Endothelial cell of coronary artery (primary cell): ENCODE measurements at places on chromosomes 3 and 15. TPM values are rescaled to one million over a fixed set of nuclear protein-coding genes. Genes with fewer than 3 reads are reported as not detected.

The PLXNA1 gene
- total RNA-seq = 34.5 and 44.2 TPM in 2 replicates

The GOLGA8O gene
- total RNA-seq = 0.09 and 0.19 TPM in 2 replicates

The SRGAP3 gene
- under 0.01 and 0.18 TPM in 2 replicates for total RNA-seq

The PP2D1 gene
- not detected in 2 replicates for total RNA-seq

The KCNMB2 gene
- not detected in 2 replicates for total RNA-seq

The PFN2 gene
- total RNA-seq = 129 and 158 TPM in 2 replicates

The FAM219B gene
- 27.4 and 41.3 TPM in 2 replicates for total RNA-seq

The GPR149 gene
- not detected in 2 replicates for total RNA-seq

The CADM2 gene
- total RNA-seq = under 0.01 TPM in 1 of 2 replicates, not detected in the other

The TRAIP gene
- 2.1 and 4.3 TPM in 2 replicates for total RNA-seq

The INKA1 gene
- total RNA-seq = 18.9 and 23.4 TPM in 2 replicates

The CHST13 gene
- not detected in 2 replicates for total RNA-seq

The ASB14 gene
- total RNA-seq = not detected in 2 replicates

The AGTR1 gene
- not detected in 2 replicates for total RNA-seq

The CPB1 gene
- not detected in 2 replicates for total RNA-seq

The HYKK gene
- total RNA-seq = 0.72 and 0.94 TPM in 2 replicates

The CLDN16 gene
- total RNA-seq = under 0.01 TPM in 2 replicates

The SLC24A5 gene
- not detected in 2 replicates for total RNA-seq

The SLC9A9 gene
- 0.56 and 1.8 TPM in 2 replicates for total RNA-seq

The CHP1 gene
- 62.4 and 64.0 TPM in 2 replicates for total RNA-seq

The FEZF2 gene
- total RNA-seq = not detected in 2 replicates

The SLMAP gene
- total RNA-seq = 31.3 and 42.8 TPM in 2 replicates

The NDN gene
- total RNA-seq = 15.2 and 22.9 TPM in 2 replicates

The TUSC7 gene
- total RNA-seq = not detected in 2 replicates

The C2CD4B gene
- total RNA-seq = 18.5 and 38.2 TPM in 2 replicates

The MRAS gene
- total RNA-seq = 7.0 and 21.6 TPM in 2 replicates

The CCR3 gene
- not detected in 2 replicates for total RNA-seq

The TRH gene
- not detected in 2 replicates for total RNA-seq

The A4GNT gene
- not detected in 2 replicates for total RNA-seq

The PPCDC gene
- total RNA-seq = 6.0 and 9.1 TPM in 2 replicates

The MUC20 gene
- total RNA-seq = 0.09 TPM in 1 of 2 replicates, not detected in the other

The APOD gene
- 2.2 and 7.8 TPM in 2 replicates for total RNA-seq

The ITPKA gene
- total RNA-seq = 0.66 and 2.3 TPM in 2 replicates

The CLRN1 gene
- not detected in 2 replicates for total RNA-seq

The CHRM5 gene
- under 0.01 TPM in 1 of 2 replicates, not detected in the other for total RNA-seq

The MST1R gene
- 0.28 and 0.54 TPM in 2 replicates for total RNA-seq

The XIRP1 gene
- not detected in 2 replicates for total RNA-seq

The OR5K2 gene
- not detected in 2 replicates for total RNA-seq

The TMEM212 gene
- not detected in 2 replicates for total RNA-seq

The FGF7 gene
- total RNA-seq = 0.18 and 0.28 TPM in 2 replicates

The GOLGA6L1 gene
- total RNA-seq = not detected in 2 replicates

The TGM5 gene
- total RNA-seq = not detected in 2 replicates

The MORC1 gene
- total RNA-seq = not detected in 2 replicates

The GPR171 gene
- not detected in 2 replicates for total RNA-seq

The SERINC4 gene
- total RNA-seq = not detected in 2 replicates

The SPATA12 gene
- 0.09 and 0.18 TPM in 2 replicates for total RNA-seq

The BRK1 gene
- 108 and 151 TPM in 2 replicates for total RNA-seq

The LHFPL4 gene
- not detected in 2 replicates for total RNA-seq

The CSPG5 gene
- 0.45 and 0.47 TPM in 2 replicates for total RNA-seq

The STRIT1 gene
- not detected in 2 replicates for total RNA-seq

The ANKRD63 gene
- total RNA-seq = 0.09 TPM in 2 replicates

The CD80 gene
- total RNA-seq = not detected in 2 replicates

The TMEM158 gene
- 5.6 and 12.4 TPM in 2 replicates for total RNA-seq
